ENCODE measurements at places on chromosomes 13 and 19.

GRCh38 chr13:75724752-75725517 lies 88.8 kb downstream of the LMO7 start:
- peak; percentile 12 for DNase-seq

DNA sequence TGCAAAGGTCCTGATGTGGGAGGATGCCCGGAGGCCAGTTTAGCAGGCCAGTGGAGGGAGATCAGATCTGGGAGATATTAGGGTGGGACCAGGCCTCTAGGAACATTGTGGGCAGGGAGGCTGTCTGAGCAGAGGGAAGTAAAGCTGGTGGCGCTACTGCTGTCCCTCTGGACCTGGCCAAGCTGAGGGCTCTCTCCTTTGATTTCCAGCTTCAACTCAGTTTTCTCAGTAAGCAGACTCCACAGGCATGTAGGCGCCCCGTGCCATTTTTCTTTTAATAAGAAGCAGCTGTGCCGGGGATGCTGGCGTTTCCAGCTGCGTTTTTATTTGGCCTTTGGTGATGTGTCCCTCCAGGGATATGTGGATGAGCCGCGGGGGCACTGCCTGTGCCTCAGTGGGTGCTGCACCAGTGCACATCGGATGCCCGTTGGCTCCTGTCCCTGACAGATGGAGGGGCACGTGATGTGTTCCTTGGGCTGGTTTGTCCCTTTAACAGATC lies 6.7 kb downstream of the DNM2 start:
- DNase-seq = no peak

GRCh38 chr13:107025991-107026390 lies 458.1 kb upstream of the ARGLU1 start:
- no peak for DNase-seq

GRCh38 chr13:91247768-91248167 lies 99.7 kb upstream of the MIR17HG start:
- DNase-seq = no peak

GRCh38 chr13:81929988-81930387 lies 1589.1 kb upstream of the SPRY2 start:
- peak; percentile 18 for DNase-seq

GRCh38 chr19:33722456-33723239 lies 74.0 kb upstream of the KCTD15 start:
- no peak for DNase-seq

DNA sequence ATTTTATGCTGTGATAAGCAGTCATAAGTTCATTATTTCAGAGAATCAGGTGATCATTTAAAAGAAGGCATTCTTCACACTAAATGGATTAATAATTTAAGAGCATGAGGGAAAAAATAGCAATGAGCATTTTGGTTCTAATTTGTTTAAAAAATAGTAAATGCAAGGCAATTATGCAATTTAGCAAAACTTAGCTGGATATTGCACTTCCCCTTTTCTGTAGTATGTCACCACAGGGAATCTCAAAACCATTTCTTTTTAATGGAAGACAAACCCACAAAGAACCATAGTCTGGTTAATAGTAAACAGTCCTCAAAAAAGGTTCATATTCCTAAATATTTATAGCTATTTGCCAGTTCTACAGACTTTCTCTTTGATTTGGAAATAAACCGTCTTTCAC lies 30.2 kb downstream of the COG6 start:
- no peak for DNase-seq

DNA sequence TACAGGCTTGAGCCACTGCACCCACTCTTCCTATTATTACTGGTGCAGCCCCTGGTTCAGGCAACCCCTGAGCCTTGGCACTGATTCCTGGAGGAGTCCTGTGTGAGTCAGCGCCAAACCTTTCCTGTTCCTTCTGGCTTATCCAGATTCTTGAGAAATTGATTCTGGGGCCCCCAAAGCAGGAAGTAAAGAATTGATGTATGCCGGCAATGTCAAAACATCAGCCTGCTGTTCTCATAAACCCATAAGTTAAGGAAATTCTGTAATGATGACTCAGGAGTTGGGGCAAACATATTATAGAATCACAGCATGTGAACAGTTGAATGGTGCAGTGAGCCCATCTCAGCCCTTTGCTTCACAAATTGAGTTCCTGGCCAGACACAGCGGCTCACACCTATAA lies 1.4 kb upstream of the OR7G3 start:
- no peak for DNase-seq

DNA sequence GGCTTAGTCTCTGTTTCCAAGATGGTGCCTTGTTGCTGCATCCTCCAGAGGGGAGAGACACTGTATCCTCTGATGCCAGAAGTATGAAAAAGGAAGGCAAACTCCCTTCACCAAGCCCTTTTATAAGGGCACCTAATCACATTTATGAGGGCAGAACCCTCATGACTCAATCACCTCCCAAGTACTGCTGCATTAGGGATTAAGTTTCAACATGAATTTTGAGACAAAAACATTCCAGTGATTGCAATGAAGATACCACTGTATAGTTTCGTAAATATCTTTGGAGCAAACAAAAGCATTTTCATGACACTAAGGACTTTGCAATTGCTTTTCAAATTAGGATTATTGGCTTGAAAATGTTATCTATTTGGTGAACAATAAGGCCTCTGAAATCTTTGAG lies 63.8 kb downstream of the RNF17 start:
- no peak for DNase-seq

- DNase-seq = no peak
Measured at GRCh38 chr13:30963791-30964190, 31.3 kb downstream of the TEX26 start.

DNA sequence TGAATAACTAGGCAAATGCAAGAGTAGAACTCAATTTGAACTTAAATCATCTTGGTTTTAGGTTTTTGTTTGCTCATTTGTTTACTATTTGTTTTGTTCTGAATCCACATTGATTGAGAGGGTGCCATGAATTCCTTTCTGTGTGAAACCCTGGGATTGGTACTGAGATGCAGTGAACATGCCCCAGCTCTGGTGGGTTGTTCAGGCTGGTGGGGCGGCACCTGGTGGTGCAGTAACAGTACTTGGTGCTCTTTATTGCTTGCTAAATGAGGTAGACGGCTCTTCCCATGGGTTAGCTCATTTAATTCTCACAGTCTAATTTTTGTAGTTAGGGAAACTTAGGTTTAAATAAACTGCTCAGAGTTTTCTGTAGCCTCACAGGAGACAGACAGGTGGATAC lies 48.4 kb downstream of the WASF3 start:
- DNase-seq = peak; percentile 1

DNA sequence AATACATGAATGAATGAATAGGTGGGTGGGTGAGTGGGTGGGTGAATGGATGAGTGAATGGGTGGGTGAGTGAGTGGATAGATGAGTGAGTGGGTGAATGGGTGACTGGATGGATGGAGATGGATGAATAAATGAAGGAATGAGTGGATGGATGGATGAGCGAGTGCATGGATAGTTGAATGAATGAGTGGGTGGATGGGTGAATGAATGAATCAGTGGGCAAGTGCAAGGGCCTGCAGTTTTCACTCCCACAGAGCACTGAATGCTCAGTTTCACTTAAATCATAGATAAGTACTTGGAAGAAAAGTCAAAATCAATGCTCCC lies 12.4 kb downstream of the GAS6 start:
- no peak for DNase-seq

- DNase-seq = no peak
Measured at GRCh38 chr13:46516599-46517338, 36.2 kb upstream of the LRCH1 start.

DNA sequence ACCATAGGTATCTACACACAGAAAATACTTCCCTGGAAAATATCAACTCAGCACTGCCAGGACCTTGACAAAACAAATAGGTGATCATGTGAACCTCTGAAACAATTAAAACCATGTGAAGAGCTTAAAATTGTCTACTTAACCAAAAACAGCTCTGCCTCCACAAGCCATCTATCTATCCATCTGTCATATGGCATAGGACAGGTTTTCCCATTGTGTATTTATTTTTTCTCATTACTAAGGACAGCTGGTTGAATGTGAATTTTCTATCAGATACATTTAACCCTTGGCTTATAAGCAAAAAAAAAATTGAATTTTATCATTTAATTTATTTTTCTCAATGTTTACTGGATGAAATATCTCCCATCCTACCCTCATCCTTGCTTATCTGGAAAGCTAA lies 279.5 kb downstream of the PCDH9 start:
- DNase-seq = no peak

GRCh38 chr13:106633321-106633720 lies 65.4 kb upstream of the ARGLU1 start:
- DNase-seq = no peak

DNA sequence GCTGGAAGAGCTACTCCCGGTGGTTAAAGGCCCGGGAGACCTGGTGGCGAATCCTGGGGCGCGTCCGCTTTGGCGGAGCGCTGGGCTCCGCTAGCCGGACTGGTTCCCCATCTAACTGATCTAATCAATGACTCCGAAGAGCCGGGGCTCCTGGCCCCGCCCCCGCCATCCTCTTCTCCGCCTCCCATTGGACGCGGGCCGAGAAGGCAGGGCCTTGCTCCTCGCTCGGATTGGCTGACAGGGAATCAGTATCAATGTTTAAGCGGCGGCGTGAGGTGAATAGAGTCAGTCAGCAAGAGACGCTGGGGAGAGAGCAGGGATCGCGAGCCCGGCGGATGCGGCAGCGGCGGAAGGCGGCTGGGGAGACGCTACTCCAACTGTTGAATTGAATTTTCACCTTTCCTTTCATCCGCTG lies 1.7 kb upstream of the PCDH17 start:
- peak; percentile 90 for DNase-seq

DNA sequence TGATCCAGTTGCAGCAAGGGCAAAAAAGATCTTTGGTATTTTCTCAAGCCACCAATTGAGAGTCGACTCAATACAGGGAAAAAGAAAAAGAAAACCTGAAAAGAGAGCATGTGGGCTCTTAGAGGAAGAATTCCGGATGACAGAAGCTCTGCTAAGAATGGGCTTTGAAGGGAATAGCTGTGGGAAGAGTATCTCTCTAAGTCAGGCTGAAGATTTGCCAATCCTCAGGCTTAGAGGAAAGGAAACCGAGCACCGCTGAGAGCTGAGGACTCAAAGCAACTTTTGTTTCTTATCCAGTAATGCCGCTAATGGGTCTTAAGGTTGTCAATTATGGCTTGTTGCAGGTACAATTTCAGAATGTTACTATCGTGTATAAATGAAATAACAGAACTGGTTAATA lies 166.4 kb downstream of the EFNB2 start:
- no peak for DNase-seq

DNA sequence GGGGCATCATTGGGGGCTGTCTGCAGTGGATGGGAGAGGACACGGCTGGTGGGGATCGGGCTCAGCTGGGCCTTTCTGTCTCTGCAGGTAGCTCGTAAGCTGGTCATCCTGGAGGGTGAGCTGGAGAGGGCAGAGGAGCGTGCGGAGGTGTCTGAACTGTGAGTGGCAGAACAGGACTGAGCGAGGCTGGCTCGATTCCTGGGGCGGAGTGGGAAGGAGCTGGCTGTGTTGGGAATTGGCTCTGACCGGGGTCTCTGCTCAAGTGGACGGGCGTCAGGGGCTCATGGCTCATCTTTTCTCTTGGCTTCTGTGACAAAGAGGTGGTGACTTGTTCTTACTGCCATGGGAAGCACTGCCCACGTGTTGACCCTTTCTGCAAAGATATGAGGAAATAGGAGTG lies 11.6 kb downstream of the TPM4 start:
- no peak for DNase-seq

DNA sequence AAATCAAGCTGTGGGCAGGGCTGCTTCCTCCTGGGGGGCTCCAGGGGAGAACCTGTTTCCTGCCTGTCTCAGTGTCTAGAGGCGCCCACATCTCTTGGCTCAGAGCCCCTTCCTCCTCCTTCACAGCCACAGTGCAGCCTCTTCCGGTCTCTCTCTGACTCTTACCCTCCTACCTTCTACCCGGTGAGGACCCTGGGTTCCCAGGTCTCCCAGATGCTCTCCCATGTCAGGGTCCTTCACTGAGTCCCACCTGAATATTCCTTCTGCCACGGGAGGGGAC lies 153.1 kb downstream of the KDM4B start:
- DNase-seq = no peak

DNA sequence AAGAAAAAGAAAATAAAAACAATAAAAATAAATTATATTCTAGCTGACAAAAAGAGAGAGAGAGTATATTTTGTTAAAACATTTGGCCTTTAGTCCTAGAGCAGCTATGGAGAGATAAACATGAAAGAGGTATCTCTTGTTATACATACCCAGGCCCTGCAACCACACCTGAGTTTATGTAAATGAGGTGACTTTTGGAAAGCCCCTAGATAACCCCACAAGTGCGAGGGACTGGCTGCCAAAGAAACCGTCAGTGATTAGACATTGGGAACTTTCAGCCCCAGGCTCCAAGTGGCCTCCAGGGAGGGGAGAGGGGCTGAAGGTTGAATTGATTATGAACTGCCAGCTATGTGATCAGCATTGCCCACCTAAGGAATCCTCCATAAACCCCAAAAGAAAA lies 2.1 kb upstream of the NLRP7 start:
- no peak for DNase-seq

Data from SHP77 (cell line).